ENCODE measurements at places on chromosomes 6 and 20. TPM values are rescaled to one million over a fixed set of nuclear protein-coding genes. Genes with fewer than 3 reads are reported as not detected.
A peak's percentile ranks its signal among the peaks of the same experiment; 100 is the strongest.

- DNase-seq = no peak
- no peak overlapping the region for H3K27ac ChIP-seq
- no peaks in the 10 kb centered on the region for H3K4me1 ChIP-seq
- no peak overlapping the region for H3K4me3 ChIP-seq
Measured at GRCh38 chr6:161727083-161727833, 453.4 kb upstream of the AGPAT4 start.

DNA sequence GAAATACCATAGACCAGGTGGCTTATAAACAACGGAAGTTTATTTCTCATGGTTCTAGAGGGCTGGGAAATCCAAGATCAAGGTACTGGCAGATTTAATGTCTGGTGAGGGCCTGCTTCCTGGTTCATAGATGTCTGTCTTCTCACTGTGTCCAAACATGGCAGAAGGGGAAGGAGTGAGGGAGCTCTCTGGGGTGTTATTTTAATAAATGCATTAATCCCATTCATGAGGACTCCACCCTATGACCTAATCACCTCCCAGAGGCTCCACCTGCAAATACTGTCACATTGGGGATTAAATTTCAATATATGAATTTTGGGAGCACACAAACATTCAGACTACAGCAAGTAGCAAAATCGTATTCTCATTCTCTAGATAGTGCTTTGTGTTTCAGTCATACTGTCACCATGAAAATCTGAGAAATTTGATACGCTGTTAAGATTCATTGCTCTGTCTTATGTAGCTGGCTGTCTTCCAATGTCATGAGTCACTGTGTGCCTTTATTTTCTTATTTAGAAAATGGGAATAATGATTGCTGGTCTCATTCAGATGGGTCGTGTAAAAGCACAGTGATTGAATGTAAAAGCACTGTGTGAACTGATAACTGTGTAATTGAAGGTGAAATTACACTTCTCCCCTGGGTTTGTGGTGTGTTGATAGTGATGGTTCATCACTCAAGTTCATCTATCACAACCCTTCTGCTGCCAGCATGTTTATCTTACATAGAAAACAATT, 8.9 kb upstream of the ERVFRD-1 start:
- H3K27me3 ChIP-seq = no peaks in the 10 kb centered on the region
- H3K36me3 ChIP-seq = peaks cover 8% of the 10 kb centered on the region
- DNase-seq = no peak

DNA sequence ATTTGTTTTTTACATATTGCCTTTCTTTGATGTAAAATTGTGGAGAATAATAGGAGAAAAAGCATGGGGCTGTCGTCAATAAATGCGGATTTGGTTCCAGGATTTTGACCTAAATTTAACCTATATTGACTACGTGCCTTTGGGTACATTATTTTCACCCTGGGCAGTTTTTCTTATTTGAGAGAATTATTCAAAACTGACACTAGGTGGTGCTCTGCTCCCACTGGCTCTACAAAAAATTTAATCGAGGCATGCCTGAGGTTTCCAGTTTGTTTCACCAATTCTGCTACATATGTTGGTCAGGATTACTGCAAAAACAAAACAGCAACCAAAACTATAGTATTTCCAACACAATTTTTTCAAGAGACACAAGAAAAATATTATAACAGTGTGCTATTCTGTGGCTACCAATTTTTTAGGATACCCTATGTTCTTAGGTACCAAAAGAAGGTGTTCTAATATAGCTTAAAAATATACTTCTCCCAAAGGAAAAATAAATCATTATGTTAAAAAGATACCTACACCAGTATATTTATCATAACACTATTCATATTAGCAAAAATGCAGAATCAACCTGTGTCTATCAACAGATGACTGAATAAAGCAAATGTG, 48.6 kb upstream of the FABP7 start:
- H3K27ac ChIP-seq = no peak overlapping the region
- H3K27me3 ChIP-seq = peaks cover 21% of the 10 kb centered on the region
- H3K4me3 ChIP-seq = no peak overlapping the region
- no peaks in the 10 kb centered on the region for H3K36me3 ChIP-seq

DNA sequence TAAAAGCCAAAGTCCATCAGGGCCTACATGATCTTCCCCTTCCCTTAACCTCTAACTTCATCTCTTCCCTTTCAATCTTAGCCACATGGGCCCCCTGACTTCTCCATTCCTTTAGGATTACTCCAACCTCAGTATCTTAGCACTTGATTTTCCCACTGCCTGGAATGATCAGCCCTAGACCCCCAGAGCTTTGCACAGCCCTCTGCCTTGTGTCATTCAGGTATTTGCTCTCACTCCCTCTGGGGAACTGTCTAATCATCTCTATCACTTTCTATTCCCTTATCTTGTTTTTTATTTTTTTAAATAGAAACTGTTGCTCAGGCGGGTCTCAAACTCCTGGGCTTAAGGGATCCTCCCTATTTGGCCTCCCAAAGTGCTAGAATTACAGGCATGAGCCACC, 13.3 kb upstream of the ZNFX1 start:
- H3K27ac ChIP-seq = no peak overlapping the region
- H3K4me3 ChIP-seq = no peak overlapping the region
- H3K36me3 ChIP-seq = peaks cover 18% of the 10 kb centered on the region
- DNase-seq = no peak

DNA sequence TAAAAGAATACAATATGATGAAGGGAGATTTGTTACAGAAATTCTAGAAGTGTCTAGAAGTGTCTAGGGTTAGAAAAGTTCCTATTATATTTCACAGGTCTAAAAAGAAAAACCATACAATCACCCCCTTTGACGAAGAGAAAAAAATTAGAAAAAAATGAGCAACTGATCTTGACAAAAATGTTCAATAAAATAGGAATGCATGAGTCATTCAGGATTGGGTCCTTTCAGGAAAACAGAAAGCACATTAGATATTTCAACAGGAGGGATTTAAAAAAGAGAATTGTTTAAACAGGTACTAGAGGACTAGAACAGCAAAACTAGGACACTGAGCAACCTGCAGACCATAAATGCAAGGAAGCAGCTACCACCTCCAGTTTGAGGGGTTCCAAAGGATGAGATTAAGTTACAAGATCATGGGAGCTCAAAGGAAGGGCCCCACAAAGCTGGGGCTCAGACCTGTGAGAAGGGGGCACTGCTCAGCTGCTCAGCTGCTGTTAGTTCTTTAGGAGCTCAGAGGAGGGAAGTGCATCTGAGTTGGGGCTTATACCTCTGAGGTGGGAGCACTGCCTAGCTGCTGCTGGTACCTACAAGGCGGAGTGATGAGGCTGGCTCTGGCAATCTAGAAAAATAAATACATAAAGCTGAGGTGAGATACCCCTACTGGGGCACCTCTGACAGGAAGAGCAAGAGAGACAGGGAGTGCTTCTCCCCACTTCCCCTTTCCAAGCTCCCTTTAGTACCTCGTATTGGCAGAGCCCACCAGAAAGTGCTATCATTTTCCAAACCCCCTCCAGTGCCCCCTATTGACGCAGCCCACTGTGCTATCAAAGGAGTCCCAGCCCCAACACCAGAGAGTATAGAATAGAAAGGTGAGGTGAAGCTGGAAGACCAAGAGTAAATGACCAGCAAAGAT, 27.1 kb upstream of the BEND6 start:
- no peak for DNase-seq
- H3K27ac ChIP-seq = no peak overlapping the region
- H3K36me3 ChIP-seq = no peaks in the 10 kb centered on the region

GRCh38 chr20:39164642-39165041, 202.5 kb downstream of the DHX35 start:
- H3K4me1 ChIP-seq = no peaks in the 10 kb centered on the region
- no peak overlapping the region for H3K27ac ChIP-seq
- H3K36me3 ChIP-seq = no peaks in the 10 kb centered on the region
- peaks cover 32% of the 10 kb centered on the region for H3K27me3 ChIP-seq

GRCh38 chr20:43537921-43538877, 20.6 kb upstream of the SGK2 start:
- peak; percentile 39 for DNase-seq
- peaks cover 3% of the 10 kb centered on the region for H3K4me1 ChIP-seq
- H3K4me3 ChIP-seq = no peak overlapping the region
- peaks cover 3% of the 10 kb centered on the region for H3K36me3 ChIP-seq
- H3K27me3 ChIP-seq = no peaks in the 10 kb centered on the region

DNA sequence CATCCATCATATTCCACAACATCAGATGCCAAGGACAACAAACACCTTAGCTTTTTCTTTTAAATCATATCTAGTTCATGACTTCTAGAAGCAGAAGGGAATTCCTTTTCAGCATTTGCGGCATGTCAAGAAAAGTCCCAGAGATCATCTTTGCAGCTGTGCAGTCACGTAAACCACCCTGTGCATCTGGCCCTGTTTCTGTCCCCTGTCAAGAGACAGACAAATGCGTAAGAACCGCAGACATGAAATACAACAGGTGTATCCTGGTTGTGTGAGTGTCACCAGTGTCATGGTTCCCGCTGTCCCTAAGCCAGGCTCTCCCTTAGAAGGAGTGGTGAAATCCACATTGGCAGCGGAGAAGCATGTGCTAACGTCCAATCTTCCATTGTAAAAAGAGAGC, 28.1 kb downstream of the LY86 start:
- peaks cover 31% of the 10 kb centered on the region for H3K4me1 ChIP-seq
- H3K27ac ChIP-seq = no peak overlapping the region
- no peak overlapping the region for H3K4me3 ChIP-seq
- H3K36me3 ChIP-seq = no peaks in the 10 kb centered on the region
- peaks cover 20% of the 10 kb centered on the region for H3K27me3 ChIP-seq
- no peak for DNase-seq

DNA sequence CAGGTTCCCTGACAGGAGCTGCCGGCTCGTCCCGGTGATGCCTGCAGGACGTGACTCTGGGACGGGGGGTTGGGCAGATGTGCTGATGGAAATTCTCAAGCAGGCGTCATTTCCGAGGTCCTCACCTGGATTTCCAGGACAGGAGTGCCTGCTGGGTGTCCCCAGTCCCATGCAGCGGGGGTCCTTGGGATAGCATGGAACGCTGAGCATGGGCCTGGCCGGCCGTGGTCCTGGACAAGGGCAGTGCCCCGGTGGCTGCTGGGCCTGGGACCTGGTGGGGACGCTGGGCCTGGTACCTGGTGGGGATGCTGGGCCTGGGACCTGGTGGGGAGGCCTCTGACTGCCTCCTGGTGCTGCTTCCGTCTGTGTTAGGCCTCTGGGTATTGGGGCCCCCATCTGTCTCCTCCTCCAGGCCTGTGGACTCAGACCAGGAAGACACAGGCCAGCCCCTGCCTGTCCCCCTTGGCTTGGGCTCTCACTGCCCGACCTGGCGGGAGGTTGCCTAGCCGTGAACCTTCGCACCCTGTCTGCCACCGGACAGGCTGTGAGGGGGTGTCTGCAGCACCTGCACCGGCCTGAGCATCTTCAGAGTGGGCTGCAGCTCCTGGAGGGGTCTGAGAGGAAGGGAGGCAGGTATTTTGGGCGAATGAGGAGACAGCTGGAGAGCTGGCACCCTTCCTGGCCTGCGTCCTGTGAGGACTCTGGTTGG, 6.2 kb downstream of the RTEL1 start:
- no peak for DNase-seq
- no peak overlapping the region for H3K4me3 ChIP-seq
- H3K27ac ChIP-seq = no peak overlapping the region
- H3K4me1 ChIP-seq = peaks cover 9% of the 10 kb centered on the region

- no peak overlapping the region for H3K4me3 ChIP-seq
- H3K4me1 ChIP-seq = no peaks in the 10 kb centered on the region
- DNase-seq = no peak
- H3K27ac ChIP-seq = no peak overlapping the region
Measured at GRCh38 chr6:70051197-70052124, 185.1 kb downstream of the COL19A1 start.

DNA sequence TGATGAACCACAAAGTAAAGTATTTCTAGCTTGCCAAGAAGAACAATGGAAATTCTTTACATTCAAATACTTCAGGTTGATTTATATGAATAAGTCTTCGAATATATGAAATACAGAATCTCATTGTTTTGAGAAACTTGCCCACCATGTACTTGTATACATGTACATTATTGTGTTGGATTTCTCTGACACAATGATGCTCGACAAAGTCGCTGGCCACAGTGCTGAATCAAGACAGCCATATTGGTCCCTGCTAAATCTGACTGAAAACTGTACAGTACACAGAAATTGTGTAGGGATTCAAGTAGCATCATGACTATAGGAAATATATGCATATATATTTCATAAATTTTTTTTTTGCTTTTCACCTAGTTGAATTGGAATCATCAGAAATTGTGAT, 13.1 kb upstream of the LIN28B start:
- peaks cover 14% of the 10 kb centered on the region for H3K27me3 ChIP-seq
- H3K36me3 ChIP-seq = no peaks in the 10 kb centered on the region
- H3K27ac ChIP-seq = no peak overlapping the region
- H3K4me3 ChIP-seq = no peak overlapping the region

GRCh38 chr6:110329348-110329713, 28.8 kb downstream of the METTL24 start:
- peaks cover 4% of the 10 kb centered on the region for H3K36me3 ChIP-seq
- H3K4me3 ChIP-seq = no peak overlapping the region
- H3K4me1 ChIP-seq = peaks cover 4% of the 10 kb centered on the region
- DNase-seq = no peak
- peaks cover 34% of the 10 kb centered on the region for H3K27me3 ChIP-seq
- H3K27ac ChIP-seq = no peak overlapping the region

DNA sequence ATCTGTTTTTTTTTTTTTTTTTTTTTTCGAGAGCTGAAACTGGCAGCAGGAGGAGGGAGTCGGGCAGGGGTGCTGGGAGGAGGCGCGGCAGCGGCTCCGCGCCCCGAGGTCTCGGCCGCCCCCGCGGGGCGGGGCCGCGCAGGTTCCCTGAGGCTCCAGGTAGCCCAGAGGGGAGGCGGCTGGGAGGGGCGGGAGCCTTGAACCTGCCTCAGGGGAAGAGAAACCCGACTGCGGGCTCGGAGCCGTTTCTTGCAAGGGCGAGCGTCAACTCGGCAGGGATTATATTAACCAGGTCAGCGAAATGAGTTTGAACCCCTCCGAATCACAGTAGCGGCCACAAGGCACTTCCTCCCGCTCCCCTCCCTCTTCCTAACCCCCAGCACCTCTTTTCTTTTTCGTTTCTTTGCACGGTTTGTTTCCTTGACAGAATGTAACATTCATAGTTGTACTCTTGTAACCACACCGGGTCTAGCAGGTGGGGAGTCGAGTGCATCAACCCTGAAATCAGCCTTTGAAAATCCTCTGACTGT, 2.0 kb downstream of the MYB start:
- H3K36me3 ChIP-seq = peaks cover 3% of the 10 kb centered on the region
- peaks cover 21% of the 10 kb centered on the region for H3K4me1 ChIP-seq

DNA sequence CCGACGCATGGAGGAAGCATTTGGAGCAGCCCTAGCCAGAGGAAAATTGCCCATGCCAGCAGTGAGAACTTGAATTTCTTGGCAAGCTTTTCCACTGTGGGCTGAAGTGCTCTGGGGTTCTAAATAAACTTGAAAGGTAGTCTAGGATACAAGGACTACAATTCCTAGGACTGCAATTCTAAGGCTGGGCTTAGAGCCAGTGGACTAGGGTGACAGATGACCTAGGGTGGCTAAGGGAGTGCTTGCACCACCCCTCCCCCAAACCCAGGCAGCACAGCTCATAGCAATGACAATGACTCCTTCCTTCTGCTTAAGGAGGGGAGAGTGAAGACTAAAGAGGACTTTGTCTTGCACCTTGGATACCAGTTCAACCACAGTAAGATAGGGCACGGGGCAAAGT, 122.3 kb downstream of the THBS2 start:
- no peaks in the 10 kb centered on the region for H3K36me3 ChIP-seq
- DNase-seq = no peak
- no peak overlapping the region for H3K27ac ChIP-seq
- H3K4me1 ChIP-seq = no peaks in the 10 kb centered on the region
- H3K4me3 ChIP-seq = no peak overlapping the region

The CLDN20 gene
- total RNA-seq = not detected

The LGSN gene
- not detected for total RNA-seq

The SLC22A1 gene
- total RNA-seq = 0.45 TPM

The TNFAIP3 gene
- total RNA-seq = 4,032 TPM

The SDHAF4 gene
- total RNA-seq = 3.9 TPM

The MEI4 gene
- total RNA-seq = not detected

Data from T-helper 17 cell (primary cell).